ENCODE measurements at places on chromosomes 4 and X.

GRCh38 chr4:185335579-185335978, 60.1 kb downstream of the LRP2BP start:
- DNase-seq = no peak

DNA sequence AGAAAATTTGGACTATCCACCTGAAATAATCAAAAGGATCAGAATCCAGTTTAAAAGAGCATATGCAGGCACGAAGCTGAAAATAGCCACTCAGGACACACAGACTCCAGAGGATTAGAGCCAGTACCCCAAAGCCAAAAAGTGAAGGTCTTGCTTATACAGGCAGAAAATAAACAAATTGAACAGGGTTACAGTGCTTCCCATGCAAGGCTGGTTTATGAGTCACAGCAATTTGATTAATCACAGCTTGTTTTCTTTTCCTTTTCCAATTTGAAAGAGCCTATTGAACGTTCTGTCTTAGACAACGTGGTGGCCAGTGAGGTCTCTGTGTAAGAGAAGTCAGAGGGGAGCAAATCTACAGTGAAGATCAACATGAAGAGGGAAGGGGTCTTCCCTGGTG, 10.2 kb downstream of the HGFAC start:
- no peak for DNase-seq

- no peak for DNase-seq
These were observed 4.7 kb upstream of the PGRMC2 start for GRCh38 chr4:128292349-128292748.

DNA sequence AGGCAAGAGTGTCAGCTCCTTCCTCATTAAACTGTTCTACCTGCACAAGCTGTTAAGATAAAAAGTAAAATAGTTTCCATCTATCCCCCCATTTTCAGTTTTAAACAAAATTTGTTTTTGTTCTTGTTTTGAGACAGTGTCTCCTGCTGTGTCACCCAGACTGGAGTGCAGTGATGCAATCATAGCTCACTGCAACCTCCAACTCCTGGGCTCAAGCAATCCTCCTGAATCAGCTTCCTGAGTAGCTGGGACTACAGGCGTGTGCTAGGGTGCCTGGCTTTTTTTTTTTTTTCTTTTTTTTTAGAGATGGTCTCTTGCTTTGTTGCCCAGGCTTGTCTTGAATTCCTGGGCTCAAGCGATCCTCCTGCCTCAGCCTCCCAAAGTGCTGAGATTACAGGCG, 105.4 kb downstream of the HS6ST2 start:
- DNase-seq = no peak

- DNase-seq = no peak
These were observed 1.5 kb upstream of the IL13RA2 start for GRCh38 chrX:115018944-115019343.

DNA sequence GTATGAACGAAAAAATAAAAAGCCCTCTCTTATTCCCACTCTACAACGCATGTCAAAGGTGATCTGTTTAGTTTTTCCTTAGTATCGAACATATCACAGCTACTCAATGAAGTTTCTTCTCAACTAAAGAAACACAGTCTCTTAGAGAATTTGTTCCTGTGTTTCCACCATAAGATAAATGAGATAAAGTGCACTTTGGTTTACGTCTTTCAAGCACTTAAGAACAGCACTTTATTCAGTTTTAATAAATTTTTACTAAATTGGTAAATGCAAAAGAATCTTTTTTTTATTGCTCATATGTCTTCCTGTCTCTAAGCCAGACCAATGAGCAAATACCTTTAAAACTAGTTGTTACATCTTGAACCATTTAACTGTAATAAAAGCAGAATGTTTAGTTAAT, 259.8 kb downstream of the CHIC1 start:
- no peak for DNase-seq

DNA sequence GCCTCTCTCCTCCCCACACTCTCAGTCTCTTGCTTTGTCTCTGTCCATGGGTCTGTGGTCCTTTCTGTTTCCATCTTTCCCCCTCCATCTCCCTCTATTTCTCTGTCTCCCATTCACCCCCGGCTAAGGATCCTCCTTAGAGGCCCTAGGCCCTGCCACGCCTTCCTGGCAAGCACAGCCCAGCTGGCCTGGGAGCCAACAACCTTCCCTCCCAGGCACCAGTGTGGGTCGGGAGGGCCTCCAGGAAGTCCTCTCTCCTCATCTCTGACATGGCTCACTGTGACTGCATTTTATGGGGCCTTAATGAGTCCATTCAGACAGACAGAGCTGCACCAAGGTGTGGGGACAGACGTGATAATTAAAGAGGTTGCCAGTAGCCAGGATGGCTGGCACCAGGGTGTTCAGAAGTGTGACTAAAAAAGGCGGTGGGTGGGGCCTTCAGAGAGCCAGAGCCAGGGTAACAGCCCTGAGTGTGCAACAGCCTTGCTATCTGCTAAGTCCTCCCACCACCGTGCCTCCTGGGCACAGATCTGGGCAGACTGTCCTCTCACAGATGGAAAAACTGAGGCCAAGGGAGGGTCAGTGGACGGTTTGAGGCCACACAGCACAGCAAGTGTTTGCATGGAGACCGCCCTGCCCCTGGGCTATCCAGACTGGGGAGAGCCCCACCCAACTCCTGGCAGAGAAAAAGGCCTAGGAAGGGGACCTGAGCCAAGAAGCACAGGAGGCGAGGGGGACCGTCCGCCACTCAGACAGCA, 31.5 kb downstream of the BLOC1S4 start:
- no peak for DNase-seq

DNA sequence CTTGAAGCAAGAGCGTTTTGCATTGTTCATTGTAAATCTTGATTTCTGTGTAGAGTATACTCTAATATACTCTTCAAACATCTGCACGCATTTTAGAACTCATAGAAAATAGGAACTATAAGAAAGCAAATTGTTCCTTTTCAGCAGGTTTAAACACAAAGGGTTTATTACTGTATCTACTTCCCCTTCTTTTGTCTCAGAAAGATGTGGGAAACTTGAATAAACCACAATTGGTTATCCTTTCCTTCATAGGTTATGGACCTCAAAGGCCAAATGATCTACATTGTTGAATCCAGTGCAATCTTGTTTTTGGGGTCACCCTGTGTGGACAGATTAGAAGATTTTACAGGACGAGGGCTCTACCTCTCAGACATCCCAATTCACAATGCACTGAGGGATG, 46.0 kb upstream of the GUCY1B1 start:
- DNase-seq = no peak

GRCh38 chr4:189022440-189023035, 883.3 kb downstream of the TRIML1 start:
- no peak for DNase-seq

DNA sequence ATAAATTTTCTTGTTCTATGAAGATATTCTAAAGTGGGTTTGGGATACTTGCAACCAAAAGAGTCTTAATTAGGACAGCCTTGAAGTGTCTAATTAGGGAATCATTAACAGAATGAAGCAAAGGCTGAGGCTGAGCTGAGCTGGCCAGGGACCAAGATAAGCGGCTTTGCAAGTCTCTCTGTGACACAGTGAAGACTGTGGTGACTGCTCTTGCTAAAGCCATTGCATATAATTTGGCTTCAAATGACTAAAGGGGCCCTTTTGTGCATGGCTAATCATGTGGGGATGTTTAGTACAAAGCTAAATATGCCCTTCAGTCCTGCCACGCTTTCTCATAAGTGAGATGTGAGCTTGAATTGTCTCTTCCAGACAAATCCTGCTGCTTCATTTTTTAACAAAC, 31.2 kb upstream of the GYPA start:
- no peak for DNase-seq

DNA sequence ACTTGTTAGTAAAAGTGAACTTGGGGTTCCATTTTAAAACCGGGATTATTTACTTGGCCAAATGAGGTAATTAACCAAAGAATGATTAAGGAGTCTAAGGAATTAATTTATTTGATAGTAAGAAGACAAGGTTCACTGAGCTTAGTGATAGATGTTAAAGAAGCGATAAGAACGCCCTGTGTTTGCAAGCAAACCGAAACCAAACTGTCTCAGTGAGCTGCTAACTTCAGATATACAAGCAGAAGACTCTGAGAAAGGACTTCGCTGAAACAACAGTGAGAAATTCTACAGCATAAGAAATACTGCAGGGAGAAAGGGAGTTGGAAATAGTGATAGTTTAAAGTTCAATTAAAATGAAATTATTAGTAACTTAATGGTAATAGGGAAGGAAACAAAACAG, 37.6 kb upstream of the SHISA3 start:
- no peak for DNase-seq
